ENCODE measurements at places on chromosomes 11 and 22.

DNA sequence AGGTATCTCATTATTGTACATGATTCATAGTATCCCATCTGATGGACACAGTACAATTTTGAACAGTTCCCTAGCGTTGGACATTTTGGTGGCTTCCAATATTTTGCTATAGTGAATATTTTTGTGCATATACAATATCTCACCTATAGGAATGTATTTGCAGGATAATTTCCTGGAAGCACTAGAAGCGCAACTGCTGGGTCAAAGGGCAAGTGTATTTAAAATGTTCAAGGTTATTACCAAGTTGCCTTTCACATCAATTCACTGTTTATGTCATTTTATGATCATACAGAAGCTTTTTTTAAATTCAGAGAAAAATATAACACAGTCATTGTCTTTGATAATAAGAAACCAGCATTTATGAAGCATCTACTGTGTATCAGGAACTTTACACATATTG, 19.1 kb upstream of the RPS3 start:
- no peak overlapping the region for H3K27ac ChIP-seq
- H3K27me3 ChIP-seq: no peaks in the 10 kb centered on the region
- H3K4me1 ChIP-seq: peaks cover 7% of the 10 kb centered on the region
- H3K36me3 ChIP-seq: no peaks in the 10 kb centered on the region
- H3K4me3 ChIP-seq: no peak overlapping the region

- no peaks in the 10 kb centered on the region for H3K27me3 ChIP-seq
- no peak overlapping the region for H3K27ac ChIP-seq
- no peak for DNase-seq
- no peak overlapping the region for H3K4me3 ChIP-seq
- peaks cover 25% of the 10 kb centered on the region for H3K4me1 ChIP-seq
Measured at GRCh38 chr11:114215871-114216795, 80.1 kb upstream of the NNMT start.

- peak overlapping the region; percentile 4 for H3K4me3 ChIP-seq
- peak overlapping the region; percentile 98 for H3K27ac ChIP-seq
- peaks cover 28% of the 10 kb centered on the region for H3K4me1 ChIP-seq
- no peaks in the 10 kb centered on the region for H3K36me3 ChIP-seq
Measured at GRCh38 chr22:41939981-41940831, 6.7 kb downstream of the CENPM start.

DNA sequence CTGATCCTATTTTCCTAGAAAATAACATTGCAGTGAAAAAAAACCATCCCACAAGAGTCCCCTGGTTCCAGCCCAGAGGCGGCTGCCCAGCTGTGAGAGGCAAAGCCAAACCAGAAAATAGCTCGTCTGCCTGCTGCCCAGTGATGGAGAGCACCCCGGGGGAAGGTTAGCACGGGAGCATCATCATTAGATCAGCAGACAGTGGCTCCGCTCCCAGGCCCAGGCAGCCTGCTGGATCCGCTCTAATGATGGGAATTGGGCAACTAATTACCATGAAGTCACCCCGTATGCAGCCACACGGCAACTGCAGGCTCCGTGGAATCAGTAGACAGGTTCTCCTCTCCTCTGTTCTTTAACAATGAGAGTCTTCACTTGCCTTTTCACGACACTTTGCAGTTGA, 17.1 kb upstream of the B3GAT1 start:
- H3K36me3 ChIP-seq: no peaks in the 10 kb centered on the region
- no peak overlapping the region for H3K27ac ChIP-seq
- no peak overlapping the region for H3K4me3 ChIP-seq
- DNase-seq: no peak
- no peaks in the 10 kb centered on the region for H3K27me3 ChIP-seq
- no peaks in the 10 kb centered on the region for H3K4me1 ChIP-seq

- no peaks in the 10 kb centered on the region for H3K27me3 ChIP-seq
- no peak overlapping the region for H3K27ac ChIP-seq
- no peak overlapping the region for H3K4me3 ChIP-seq
- no peak for DNase-seq
- H3K36me3 ChIP-seq: peaks cover 11% of the 10 kb centered on the region
- H3K4me1 ChIP-seq: no peaks in the 10 kb centered on the region
Measured at GRCh38 chr22:46196278-46196677, 46.0 kb downstream of the PPARA start.

- H3K27me3 ChIP-seq: no peaks in the 10 kb centered on the region
- H3K27ac ChIP-seq: no peak overlapping the region
- H3K36me3 ChIP-seq: no peaks in the 10 kb centered on the region
- no peak overlapping the region for H3K4me3 ChIP-seq
Measured at GRCh38 chr11:100727410-100727809, 40.3 kb downstream of the ARHGAP42 start.

GRCh38 chr11:36022882-36023281, 79.0 kb downstream of the LDLRAD3 start:
- no peaks in the 10 kb centered on the region for H3K27me3 ChIP-seq
- no peak for DNase-seq
- no peaks in the 10 kb centered on the region for H3K36me3 ChIP-seq
- H3K4me1 ChIP-seq: no peaks in the 10 kb centered on the region
- no peak overlapping the region for H3K27ac ChIP-seq

GRCh38 chr11:825366-826226, 2.1 kb upstream of the CRACR2B start:
- H3K4me1 ChIP-seq: peaks cover 39% of the 10 kb centered on the region
- H3K4me3 ChIP-seq: no peak overlapping the region
- H3K27ac ChIP-seq: no peak overlapping the region
- H3K36me3 ChIP-seq: peaks cover 27% of the 10 kb centered on the region
- DNase-seq: no peak
- peaks cover 32% of the 10 kb centered on the region for H3K27me3 ChIP-seq

GRCh38 chr11:36010010-36010740, 66.3 kb downstream of the LDLRAD3 start:
- no peak for DNase-seq
- no peak overlapping the region for H3K27ac ChIP-seq
- no peaks in the 10 kb centered on the region for H3K27me3 ChIP-seq
- no peaks in the 10 kb centered on the region for H3K4me1 ChIP-seq
- no peaks in the 10 kb centered on the region for H3K36me3 ChIP-seq
- H3K4me3 ChIP-seq: no peak overlapping the region

GRCh38 chr11:110431051-110431672, 1.4 kb downstream of the FDX1 start:
- H3K4me1 ChIP-seq: peaks cover 13% of the 10 kb centered on the region
- peak overlapping the region; percentile 97 for H3K4me3 ChIP-seq

GRCh38 chr11:20723366-20723765, 54.0 kb downstream of the NELL1 start:
- no peak for DNase-seq
- H3K36me3 ChIP-seq: no peaks in the 10 kb centered on the region
- no peak overlapping the region for H3K27ac ChIP-seq

GRCh38 chr11:107268977-107269376, 188.6 kb downstream of the CWF19L2 start:
- H3K27me3 ChIP-seq: no peaks in the 10 kb centered on the region
- no peak overlapping the region for H3K27ac ChIP-seq
- no peak overlapping the region for H3K4me3 ChIP-seq
- H3K4me1 ChIP-seq: no peaks in the 10 kb centered on the region
- DNase-seq: no peak
- no peaks in the 10 kb centered on the region for H3K36me3 ChIP-seq

Data from effector memory CD4-positive, alpha-beta T cell (primary cell).